ENCODE measurements at places on chromosomes 2 and 18. TPM values are rescaled to one million over a fixed set of nuclear protein-coding genes. Genes with fewer than 3 reads are reported as not detected.

The IL1B gene
- 0.78 TPM for total RNA-seq

The SLC14A1 gene
- total RNA-seq = 4.1 TPM

The TBR1 gene
- total RNA-seq = 53.7 TPM

The CFC1B gene
- not detected for total RNA-seq

The ALPI gene
- not detected for total RNA-seq
